SJSA1 (cell line): ENCODE measurements at places on chromosomes 7 and 10. TPM values are rescaled to one million over a fixed set of nuclear protein-coding genes. Genes with fewer than 3 reads are reported as not detected.
A peak's percentile ranks its signal among the peaks of the same experiment; 100 is the strongest.

DNA sequence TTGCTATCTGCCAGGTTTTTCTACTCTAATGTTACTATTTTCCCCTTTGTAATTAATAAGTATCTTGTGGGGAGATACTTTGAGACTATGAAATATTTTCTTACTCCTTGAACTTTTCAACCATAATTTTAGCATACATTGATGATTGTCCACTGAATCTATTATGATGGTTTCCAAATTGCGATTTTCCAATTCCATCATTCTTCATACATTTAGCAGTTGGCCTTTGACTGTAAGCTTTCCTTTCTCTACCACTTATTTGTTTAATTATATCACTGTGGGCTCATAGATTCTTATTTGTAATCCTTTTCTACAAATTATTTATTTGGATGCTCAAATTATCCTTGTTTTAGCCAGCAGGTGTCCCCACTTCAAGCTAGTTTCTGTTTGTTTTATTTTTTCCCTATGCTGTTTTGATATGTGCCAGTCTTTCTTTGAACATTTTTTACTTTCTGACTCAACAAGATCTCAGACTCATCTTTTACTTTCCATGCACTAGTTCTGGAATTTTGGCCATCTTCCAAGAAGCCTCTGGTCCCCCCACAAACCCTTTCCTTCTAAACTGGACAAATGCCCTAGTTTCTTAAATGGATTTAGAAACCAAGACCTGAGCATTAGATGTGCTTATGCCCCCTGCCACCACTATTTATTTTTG is 11.4 kb upstream of the MRPS16 start:
- H3K36me3 ChIP-seq = no peaks in the 10 kb centered on the region
- no peak overlapping the region for H3K4me3 ChIP-seq
- no peak overlapping the region for H3K27ac ChIP-seq
- H3K27me3 ChIP-seq = no peaks in the 10 kb centered on the region
- DNase-seq = peak; percentile 44
- H3K4me1 ChIP-seq = peaks cover 11% of the 10 kb centered on the region

Gene ALOX5
- not detected in 2 replicates for total RNA-seq

- no peak for DNase-seq
- H3K36me3 ChIP-seq = no peaks in the 10 kb centered on the region
- H3K27me3 ChIP-seq = no peaks in the 10 kb centered on the region
- no peak overlapping the region for H3K4me3 ChIP-seq
These were observed 568.5 kb downstream of the CALN1 start for GRCh38 chr7:71843676-71844075.

DNA sequence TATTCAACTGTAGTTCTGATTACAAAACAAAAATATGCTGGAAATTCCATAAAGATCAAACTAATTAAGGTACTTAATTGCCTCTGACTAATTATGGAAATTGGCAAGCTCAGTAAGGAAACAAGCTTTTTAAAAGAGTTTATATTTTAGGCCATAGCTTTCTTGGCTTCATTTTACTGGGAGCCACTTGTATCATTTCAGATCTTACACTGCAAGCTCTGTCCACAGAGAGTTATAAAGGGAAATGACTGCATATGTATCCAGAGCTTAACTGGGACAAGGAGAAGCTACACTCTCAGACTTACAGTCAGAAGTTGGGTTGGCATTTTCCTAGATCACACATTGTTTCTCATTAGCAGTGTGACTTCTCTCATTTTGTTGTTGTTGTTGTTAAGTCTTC is 92.4 kb downstream of the LRRN3 start:
- H3K4me3 ChIP-seq = no peak overlapping the region
- no peaks in the 10 kb centered on the region for H3K4me1 ChIP-seq
- no peak for DNase-seq
- H3K27me3 ChIP-seq = no peaks in the 10 kb centered on the region
- H3K36me3 ChIP-seq = no peaks in the 10 kb centered on the region
- no peak overlapping the region for H3K27ac ChIP-seq

DNA sequence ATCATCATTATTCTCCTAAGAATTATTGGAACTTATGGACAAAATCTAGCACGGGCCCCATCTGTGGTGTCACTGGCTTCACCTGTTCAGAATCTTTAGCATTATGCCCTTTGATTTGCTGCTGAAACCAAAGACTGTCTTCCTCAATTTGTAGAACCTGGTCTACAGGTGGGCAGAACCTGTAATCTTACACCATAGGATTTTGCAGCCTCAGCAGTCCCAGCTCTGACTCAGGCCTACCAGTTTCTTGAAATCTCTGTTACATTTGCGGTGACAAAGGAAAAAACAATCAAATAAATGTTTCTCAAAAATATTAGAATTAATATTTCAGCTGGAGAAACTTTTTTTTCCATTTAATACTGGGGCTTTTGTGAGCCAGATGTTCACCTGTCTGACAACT is 86.1 kb downstream of the EPDR1 start:
- H3K36me3 ChIP-seq = no peaks in the 10 kb centered on the region
- no peaks in the 10 kb centered on the region for H3K27me3 ChIP-seq
- no peak overlapping the region for H3K4me3 ChIP-seq
- DNase-seq = no peak

Gene SEPHS1
- 34.5 and 77.1 TPM in 2 replicates for total RNA-seq

DNA sequence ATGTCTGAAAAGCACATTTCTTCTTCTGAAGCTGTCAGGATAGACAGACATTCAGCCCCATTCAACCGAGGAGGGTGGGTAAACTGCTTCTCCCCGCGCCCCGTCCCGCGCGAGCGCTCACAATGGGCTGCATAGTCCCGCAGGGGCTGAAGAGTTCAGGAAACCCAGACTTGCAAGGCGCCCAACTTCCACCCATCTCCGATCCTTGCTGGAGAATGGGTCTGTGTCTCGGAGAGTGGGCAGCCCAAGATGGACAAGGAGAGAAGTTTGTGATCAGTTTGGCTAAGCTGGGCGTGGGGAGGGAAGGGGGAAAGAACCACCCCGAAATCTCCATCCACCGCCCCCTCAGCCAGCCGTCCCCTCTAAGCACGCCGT is 686 bp downstream of the AASS start:
- peak; percentile 49 for DNase-seq
- peak overlapping the region; percentile 79 for H3K4me3 ChIP-seq
- H3K36me3 ChIP-seq = no peaks in the 10 kb centered on the region
- H3K27ac ChIP-seq = peak overlapping the region; percentile 67
- no peaks in the 10 kb centered on the region for H3K27me3 ChIP-seq
- H3K4me1 ChIP-seq = 0 out of 2 replicates have a peak, but pooled peaks cover 3% of the 10 kb centered on the region

Gene HILPDA
- 7.7 and 10.7 TPM in 2 replicates for total RNA-seq

DNA sequence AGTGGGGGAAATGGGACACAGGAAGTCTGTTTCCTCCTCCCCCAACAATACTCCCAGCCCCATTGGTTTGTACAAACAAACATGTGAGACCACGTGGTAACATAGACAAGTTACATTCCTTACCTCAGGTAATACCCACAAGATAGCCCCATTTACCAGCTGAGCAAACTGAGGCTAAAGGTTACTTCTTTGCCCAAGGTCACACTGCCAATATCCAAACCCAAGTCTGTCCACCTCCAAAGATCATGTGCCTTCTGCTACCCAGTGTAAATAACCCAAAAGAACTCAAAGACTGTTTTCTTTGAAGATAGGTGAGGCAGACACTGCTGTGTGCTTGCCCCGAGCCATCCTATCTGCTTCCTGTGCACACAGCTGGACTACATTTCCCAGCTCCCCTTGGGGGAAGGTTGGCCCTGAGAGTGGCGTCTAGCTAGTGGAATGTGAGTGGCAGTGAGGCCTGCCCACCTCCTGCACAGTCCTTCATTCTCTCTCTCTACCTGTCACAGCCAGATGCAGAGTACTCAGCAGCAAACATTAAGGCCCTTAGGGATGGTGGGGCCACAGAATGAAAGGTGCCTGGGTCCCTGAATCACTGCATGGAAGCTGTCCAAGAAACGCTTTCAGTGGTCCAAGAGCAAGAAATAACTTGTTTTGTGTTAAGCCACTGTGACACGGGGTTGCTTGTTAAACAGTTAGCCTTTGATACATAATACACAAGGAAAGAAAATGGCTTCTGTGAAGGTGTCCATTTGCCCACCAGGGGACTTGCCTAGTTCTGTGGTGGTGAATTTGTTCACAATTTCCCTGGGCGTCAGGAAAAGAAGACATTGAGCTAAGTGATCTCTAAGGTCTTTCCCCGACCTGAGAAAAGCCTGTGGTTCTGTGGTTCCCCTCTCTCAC is 257.7 kb upstream of the NFE2L3 start:
- H3K36me3 ChIP-seq = no peaks in the 10 kb centered on the region
- H3K4me3 ChIP-seq = no peak overlapping the region
- H3K27me3 ChIP-seq = peaks cover 25% of the 10 kb centered on the region
- no peak for DNase-seq

Gene CDK13
- 37.8 and 63.9 TPM in 2 replicates for total RNA-seq

Gene PLPP4
- 12.5 and 13.8 TPM in 2 replicates for total RNA-seq
